HuH-7.5 (cell line): ENCODE measurements at places on chromosomes 3 and 15.

GRCh38 chr15:68200016-68200861 is 4.9 kb downstream of the CALML4 start:
- DNase-seq: no peak

DNA sequence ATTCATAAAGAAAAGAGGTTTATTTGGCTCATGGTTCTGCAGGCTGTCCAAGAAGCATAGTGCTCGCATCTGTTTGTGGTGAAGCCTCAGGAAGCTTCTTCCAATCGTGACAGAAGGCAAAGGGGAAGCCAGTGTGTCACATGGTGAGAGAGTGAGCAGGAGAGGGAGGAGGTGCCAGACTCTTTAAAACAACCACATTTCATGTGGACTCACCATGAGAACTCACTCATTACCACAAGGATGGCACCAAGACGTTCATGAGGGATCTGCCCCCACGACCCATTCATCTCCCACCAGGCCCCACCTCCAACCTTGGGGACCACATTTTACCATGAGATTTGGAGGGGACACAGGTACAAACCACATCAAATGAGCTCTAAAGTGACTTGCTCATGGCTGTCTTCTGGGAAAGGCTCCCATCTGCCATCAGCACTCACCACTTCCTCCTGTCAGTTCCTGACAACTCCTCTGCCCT is 327.3 kb upstream of the TLE3 start:
- DNase-seq: no peak

DNA sequence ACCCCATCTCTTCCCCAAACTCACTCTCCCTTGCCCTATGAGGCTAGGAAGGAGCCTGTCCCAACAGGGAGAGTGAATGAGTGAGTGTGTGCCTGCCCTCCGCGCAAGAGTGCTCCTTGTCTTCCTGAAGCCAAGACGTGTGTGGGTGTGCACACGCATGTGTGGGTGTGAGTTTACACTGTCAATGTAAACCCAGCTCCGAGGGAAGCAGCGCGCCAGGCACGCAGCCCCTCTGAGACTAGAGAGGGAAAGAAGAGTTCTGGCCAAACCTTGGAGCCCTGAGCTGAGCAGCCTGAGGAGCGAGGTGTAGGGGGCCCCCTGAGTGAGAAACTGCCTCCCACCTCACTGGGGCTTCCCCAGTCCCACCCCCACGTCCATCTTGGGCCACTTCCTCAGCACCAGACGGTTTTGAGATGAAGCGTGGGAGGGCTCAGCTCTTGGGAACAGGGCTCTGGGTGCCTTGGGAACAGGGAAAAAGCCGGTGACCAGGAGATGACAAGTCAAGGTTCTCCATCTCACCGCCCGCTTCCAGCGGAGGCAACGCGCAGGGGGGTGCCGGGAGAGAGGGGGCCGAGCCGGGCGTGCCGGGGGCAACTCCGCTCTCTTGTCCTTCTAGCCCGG is 5.1 kb downstream of the MECOM start:
- no peak for DNase-seq

GRCh38 chr3:136343873-136344555 is 93.9 kb downstream of the PCCB start:
- peak; percentile 67 for DNase-seq

GRCh38 chr3:94671078-94671477 is 608.2 kb downstream of the NSUN3 start:
- DNase-seq: no peak

- DNase-seq: no peak
These were observed 624.3 kb upstream of the EPHA6 start for GRCh38 chr3:96190024-96190616.

DNA sequence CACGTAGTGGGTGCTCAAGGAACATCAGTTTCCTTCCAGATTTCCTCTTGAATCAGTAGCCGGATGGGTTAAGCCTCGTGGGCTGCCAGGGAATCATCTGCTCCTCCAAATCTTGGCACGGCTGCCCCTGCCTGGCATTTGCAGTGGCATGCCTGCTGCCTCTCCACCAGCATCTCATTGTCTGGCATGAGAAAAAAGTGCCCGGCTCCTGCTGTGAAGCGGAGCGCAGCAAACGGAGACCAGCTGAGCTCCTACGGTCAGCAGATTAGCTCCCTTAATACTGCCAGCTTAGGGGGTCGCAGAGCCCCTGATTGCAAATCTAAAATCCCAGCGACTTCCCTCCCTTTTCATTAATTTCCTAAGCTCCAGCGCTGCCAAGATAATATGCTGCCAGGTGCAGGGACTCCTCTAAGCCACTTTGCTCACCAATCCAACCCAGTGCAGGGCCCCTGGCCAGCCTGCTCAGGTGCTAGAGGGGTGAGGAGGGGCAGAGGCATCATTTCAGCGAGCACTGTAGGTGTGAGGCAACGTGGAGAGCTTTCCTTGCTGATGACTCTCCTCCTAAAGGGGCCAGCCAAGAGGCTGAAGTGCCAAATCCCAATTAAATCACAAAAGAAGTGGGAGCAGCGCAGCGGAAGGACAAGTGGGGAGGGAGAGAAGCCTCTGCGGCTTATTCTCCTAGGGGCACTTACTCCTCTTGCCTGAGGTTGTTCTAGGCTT is 49.6 kb upstream of the ST8SIA2 start:
- DNase-seq: no peak

GRCh38 chr3:13092621-13093617 is 19.7 kb upstream of the IQSEC1 start:
- DNase-seq: no peak

GRCh38 chr3:129599073-129599472 is 7.4 kb downstream of the PLXND1 start:
- DNase-seq: no peak

DNA sequence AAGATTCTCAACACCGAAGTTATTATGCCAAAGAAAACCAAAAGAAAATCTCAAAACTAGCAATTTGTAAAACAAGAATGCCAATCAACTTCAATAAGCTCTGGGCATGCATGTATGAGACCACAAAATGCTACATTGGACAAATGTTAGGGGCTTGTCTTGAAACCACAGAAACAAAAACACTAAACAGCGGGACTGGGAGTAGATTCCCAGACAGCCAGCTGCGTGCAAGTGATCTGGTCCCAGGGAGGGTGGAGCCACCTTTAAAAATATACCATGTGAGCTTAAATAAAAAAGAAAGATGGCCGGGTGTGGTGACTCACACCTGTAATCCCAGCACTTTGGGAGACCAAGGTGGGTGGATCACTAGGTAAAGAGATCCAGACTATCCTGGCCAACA is 163.6 kb upstream of the PRICKLE2 start:
- DNase-seq: no peak
